ENCODE measurements at places on chromosomes 7 and 10. TPM values are rescaled to one million over a fixed set of nuclear protein-coding genes. Genes with fewer than 3 reads are reported as not detected.

The MKI67 gene
- polyA plus RNA-seq, result not detected

The SLC29A4 gene
- 0.51 TPM for polyA plus RNA-seq

The TCERG1L gene
- not detected for polyA plus RNA-seq

The LRRD1 gene
- polyA plus RNA-seq, result not detected

The CTTNBP2 gene
- not detected for polyA plus RNA-seq

The TCF7L2 gene
- 0.83 TPM for polyA plus RNA-seq

The CFAP69 gene
- polyA plus RNA-seq, result not detected

The SPDYE2B gene
- polyA plus RNA-seq, result not detected

The TAS2R4 gene
- polyA plus RNA-seq, result not detected
